ENCODE measurements at places on chromosomes 11 and 22.

DNA sequence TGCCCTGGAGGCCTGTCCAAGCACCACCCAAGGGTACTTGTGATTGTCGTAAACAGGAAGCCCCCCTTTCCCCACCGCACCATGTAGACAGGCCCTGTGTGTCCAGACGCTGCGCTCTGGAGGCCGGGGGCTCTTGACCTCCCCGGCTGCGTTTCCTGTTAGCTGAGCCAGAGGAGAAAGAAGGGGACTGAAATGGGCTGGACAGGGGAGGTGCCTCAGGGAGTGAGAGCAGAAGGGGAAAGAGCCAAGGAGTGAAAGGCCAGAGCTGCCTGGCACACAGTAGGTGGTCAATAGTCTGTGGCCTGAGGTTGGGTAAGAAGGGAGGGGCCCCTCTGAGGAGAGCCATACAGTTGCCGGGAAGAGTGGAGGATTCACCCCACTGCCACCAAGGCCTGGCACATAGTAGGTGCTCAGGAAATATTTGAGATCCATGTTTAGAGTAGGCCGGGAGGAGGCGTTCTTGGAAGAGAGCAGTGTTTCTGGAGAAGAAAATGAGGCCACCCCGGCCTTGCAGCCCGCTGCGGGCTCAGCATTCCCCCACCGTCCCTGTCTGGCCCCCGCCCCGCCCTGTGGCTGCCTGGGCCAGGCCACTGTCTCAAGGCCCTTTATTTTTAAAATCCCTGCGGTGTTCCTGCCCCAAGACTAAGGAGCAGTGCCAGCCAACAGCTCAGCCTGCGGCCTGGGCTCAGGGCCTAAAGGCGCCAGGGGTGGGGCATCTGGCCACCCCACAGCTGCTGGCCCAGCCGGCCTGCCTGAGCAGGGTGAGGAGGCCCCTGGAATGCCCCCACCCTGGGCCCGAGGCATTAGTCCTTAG is 13.6 kb upstream of the CDC42EP1 start:
- DNase-seq: peak; percentile 51

- no peak for DNase-seq
Observed at GRCh38 chr11:18236664-18237356, at the start of gene SAA4. Gene SAA4 (minus strand): TSS chr11:18236802. CDS start chr11:18235926, 876 bp downstream.

DNA sequence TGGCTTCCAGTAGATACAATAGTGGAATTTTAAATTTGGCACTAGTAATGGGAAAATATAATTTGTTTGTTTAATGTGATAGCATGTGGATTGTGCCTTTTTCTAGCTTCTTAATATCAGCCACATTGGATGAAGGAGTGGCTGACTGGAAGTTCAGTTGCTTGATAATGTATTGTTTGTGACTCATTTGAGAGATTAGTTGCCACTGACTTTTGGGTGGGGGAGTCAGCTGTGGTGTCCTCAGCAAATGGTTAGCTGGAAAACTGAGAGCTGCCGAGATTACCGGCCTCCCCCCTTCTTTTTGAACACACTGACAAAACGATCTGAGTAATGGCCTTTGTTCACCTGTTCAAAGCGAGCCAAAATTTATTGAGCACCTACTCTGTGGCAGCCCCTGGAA is 5.5 kb downstream of the JAM3 start:
- DNase-seq: no peak

DNA sequence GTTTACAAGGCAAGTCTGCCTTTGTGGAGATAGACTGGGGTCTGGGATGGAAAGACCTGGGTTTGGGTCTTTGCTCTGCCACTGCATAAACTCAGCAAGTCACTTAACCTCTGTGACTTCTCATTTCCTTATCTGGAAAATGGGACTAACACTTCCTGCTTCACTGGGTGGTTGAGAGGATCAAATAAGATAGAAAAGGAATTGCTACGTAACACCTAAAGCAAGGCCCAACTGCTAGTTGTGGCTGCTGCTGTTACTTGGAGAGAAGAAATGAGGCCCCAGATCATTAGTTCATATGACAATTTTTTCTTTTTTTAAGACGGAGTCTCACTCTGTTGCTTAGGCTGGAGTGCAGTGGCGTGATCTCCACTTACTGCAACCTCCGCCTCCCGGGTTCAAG is 5.9 kb downstream of the PTPRJ start:
- DNase-seq: no peak

DNA sequence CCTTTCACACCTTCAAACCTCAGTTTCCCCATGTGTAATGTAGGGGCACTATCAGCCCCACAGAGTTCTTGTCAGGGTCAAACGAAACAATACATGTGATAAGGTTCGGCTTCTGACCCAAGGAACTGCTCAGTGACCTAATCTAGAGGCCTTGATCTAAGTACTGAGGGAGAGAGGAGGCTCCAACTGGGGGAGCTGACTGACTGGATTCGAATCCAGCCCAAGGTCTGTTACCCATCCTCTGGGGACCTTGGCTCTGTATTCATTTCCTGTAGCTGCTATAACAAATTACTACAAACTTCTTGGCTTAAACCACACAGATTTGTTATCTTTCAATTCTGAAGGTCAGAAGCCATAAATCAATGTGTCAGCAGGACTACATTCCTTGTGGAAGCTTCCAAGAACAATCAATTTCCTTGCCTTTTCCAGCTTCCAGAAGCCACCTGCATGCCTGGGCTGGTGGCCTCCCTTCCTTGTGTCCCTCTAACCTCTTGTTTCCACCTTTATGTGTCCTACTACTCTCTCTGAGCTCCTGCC is 10.7 kb upstream of the ANAPC15 start:
- no peak for DNase-seq

- DNase-seq: no peak
Observed at GRCh38 chr11:29996016-29996415, 20.8 kb downstream of the KCNA4 start.

DNA sequence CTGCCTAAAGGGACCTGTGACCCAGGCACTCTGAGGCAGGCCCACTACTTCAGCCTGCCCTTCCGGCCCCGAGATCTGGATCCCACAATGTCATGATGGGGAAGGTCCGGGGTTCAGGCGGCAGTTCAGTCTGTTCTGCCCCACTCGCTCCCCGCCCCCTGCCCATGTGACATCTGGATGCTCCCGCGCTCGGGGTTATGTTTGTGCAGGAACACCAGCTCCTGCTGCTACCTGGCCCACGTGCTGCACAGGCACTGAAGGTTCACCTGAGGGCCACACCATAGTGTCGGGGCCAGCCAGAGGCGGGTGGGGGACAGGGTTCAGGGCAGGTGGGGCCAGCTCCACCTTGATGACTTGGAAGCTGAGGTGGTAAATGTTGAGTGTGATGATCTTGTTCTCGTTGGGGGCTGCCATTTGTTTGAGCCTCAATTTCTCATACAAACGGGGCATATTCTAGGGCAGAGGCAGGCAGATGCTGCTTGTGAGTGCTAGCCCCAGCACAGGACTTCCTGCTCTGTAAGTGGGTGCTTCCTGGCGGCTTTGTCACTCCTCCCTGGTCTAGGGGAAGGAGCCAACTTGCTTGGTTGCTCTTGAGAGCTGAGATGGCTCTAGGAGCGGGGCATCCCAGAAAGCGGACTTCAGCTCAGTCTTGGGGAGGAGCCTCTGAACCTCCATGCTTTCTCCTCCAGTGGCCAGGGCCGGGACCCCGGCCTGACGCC is 4.4 kb upstream of the SIPA1 start:
- no peak for DNase-seq

GRCh38 chr11:115207166-115207591 is 297.0 kb downstream of the CADM1 start:
- no peak for DNase-seq

GRCh38 chr11:128771102-128771501 is 77.2 kb downstream of the FLI1 start:
- DNase-seq: no peak

DNA sequence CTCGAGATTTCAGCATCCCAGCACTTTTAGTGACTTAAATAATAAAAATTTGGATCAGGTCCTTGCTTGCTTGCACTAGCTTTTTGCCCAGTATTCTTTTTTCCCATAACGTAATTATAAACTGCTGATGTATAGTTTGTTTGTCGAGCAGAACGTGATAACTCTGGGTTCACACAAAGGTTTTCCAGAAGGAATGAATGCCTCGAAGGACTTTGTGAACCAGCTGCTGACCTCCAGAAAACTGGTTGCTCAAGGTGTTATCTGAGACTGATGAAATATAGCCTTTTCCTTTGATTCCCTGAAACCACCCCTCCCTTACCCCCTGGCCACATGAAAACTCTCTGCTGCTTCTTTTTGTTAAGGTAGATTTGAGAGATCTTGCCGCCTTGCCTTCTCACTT is 229.1 kb upstream of the CARD18 start:
- DNase-seq: no peak

GRCh38 chr11:33256031-33256812 is 959 bp upstream of the HIPK3 start:
- DNase-seq: no peak

DNA sequence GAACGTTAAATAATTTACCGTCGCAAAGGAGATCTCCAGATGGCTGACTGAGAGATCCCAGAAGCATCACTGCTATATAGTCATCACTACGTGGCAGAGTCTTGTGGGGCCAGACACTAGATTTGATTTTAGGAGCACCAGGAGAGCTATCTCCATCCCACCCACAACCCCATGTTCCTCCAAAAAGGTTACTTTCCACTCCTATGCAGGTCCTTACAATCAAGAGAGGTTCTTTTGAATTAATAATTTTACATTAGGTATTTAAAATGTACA is 19.4 kb downstream of the GUCY1A2 start:
- no peak for DNase-seq

DNA sequence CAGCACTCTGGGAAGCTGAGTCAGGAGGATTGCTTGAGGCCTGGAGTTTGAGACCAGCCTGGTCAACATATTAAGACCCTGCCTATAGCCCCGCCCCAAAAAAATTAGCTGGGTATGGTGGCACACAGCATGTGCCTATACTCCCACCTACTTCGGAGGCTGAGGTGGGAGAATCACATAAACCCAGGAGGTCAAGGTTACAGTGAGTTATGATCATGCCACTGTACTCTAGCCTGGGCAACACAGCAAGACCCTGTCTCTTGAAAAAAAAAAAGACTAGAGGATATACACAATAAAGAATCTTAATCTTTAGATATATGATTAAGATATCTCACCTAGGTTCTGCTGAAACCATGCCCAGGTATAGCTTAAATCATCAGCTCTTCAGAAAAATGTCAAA is 136.7 kb downstream of the APOL5 start:
- DNase-seq: no peak

DNA sequence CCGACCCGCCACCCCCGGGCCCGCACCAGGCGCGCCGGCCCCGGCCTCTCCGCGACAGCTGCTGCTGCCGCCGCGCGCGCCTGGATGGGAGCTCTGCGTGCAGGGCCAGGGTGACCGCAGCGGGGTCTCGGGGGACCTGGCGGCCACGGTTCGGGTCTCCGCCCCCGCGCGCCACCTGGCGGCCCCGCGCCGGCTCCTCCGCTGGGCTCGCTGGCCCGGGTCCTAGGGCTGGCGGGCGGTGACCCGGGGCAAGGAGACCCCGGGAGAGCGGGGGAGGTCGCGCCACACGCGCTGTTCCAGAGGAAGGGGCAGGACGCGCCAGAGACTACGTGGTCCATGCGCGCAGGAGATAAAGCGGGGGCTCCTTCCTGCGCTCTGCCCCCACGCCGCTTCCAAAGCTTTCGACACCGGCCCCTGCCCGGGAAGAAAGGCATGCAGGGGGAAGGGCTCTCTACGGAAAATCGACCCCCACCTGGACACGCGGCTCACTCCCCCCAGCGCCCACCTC is 562 bp downstream of the SHANK2 start:
- no peak for DNase-seq

DNA sequence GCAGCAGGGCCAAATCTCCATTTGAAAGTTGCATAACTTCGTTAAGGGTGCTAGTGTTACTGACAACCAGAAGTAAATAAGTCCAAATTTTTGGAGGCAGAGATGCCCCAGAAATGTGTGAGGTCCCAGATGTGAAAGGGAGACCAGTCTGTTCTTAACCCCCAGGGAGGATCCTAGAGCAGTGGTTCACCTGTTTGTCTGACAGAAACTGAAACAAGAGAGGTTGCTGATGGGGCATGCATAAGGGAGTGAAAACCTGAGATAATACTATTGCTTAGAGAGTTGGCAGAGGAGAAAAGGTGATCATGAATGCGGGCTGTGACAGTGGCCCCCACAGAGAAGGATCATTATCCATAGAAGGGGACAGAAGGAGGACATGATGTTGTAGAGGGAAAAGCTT is 3.8 kb downstream of the CBLIF start:
- no peak for DNase-seq

GRCh38 chr22:39496131-39496838 is 5.8 kb upstream of the MIEF1 start:
- DNase-seq: peak; percentile 90

DNA sequence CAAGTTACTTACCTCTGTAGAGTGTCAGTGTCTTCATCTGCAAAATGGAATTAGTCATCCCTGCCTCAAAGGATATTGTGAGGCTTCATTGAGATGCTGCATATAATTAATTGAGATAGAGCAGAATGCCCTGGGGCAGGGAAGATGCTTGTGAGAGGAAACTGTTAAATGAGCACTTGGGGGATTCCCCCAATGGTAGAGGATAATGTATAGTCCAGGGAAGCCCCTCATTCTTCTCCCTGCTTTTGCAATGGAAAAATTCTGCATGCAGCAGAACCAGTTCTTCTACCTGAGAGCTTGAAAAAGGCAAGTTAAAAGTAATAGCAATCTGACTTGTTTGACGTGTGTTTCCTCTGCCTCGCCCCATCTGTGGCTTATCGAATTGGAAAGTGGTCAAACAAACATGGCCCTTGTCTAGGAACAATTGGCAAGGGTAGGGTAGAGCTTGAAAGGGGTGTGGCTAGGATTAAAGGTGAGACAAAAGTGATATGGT is 90.9 kb downstream of the NAV2 start:
- no peak for DNase-seq

DNA sequence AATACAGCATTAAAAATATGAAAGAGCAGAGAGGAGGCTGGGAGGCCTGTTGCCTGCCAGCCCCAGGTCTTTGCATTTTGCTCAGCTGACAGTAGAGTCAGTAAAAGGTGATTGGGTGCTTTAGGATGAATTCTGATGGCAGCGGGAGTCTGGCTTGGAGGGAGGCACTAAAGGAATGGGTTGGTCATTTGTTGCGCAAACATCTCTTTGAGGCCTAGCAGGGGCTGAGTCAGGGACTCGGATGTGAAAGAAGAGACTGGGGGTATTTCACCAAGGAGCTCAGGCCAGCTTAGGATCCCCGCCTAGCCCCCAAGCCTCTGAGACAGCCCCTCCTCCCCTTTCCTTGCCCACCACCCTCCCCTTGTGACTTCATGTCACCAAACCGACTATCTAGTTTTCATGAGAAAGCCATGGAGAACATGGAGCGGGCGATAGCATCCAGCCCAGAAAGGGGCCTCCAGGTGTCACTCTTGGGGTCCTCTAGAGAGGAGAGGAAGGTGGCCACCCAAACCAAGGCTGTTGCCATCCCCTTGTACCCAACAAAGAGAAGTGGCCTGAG is 9.7 kb downstream of the DGKZ start:
- no peak for DNase-seq

DNA sequence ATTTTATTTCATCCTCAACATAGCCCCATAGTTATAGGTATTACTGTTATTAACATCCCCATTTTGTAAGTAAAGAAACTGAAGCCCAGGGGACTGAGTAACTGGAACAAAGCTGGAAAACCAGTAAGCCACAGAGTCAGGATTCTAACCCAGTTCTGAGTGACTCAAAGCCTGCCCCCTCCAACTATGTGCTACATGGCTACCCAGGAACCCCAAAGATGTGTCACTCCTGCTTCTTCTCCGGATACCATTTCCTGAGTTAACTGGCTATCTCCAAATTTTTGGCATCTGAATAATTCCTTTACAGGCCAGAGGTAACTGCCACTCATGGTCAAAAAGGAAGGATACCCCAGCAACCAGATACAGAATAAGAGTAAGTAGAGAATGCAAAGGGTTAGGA is 43.6 kb downstream of the TENM4 start:
- no peak for DNase-seq

All from hippocampal formation (tissue), 2 donors.